ENCODE measurements at places on chromosomes 6 and 20.

DNA sequence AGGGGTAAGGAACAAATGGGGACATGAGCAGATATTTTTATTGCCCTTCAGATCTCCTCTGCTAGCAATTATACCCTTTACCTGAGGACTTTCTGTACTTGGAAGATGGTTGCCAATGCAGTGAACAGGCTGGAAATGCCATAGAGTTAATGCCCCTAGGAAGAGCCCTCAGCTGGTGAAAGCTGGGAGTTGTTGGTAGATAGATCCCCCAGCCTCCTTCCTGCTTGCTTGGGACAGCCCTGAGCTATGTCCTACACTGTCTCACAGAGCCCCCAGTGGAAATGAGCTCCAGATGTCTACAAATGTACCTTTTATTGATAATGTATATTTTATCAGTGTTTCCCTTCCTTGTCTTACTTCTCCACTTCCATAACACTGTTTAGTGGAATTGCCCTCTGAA, 87.6 kb upstream of the PAK5 start:
- DNase-seq = no peak

GRCh38 chr20:53897884-53898555, 172.4 kb downstream of the BCAS1 start:
- peak; percentile 41 for DNase-seq

DNA sequence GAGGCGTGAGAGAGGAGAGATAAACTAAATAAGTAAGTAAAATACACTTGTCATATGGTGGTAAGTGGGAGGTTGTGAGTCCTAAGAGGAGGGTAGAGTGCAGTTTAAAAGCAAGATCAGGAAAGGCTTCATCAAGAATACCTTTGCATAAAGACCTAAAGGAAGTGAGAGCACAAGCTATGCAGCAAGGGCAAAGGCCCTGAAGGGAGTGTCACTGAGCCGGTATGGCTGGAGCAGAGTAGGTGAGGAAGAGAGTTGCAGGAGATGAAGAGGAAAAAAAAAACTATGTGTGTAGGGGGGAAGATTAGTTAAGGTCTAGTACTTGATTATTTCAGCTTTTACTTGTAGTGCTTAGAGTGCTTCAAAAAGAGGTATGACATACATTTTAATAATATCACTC, 11.0 kb downstream of the DNAAF9 start:
- DNase-seq = no peak

DNA sequence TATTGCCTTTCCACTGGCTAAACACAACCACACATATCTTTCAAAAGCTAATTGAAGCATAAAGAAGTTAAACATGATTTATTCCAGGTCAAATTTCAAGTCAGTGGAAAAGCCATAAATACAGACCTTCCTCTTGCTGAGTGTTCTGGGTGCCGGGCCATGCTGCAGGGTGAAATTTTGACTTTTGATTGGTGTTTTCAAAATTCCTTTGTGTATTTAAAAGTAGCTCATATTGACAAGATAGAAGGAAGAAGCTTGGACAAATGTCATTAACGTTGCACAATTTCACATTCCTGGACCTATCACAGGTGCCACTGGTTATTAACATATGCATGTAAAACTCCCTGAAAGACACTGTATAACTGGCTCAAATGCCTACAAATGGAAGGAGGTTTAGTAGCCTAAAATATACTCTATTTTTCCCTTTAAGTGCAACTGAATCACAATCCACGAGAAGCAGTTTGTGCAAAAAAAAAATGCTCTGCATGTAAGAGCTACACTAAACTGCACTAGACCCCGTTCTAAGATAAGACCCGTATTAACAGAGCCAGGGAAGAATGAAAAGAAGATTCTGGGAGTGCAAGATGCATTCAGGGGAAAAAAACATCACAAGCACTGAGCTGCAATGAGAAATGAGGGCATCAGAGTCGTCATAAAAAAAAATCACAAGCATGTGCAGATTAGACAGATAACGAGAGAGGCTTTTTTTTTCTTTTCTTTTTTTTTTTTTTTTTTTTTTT, 30.4 kb downstream of the ATXN1 start:
- DNase-seq = no peak

- no peak for DNase-seq
Observed at GRCh38 chr6:224350-224749, 67.9 kb upstream of the DUSP22 start.

DNA sequence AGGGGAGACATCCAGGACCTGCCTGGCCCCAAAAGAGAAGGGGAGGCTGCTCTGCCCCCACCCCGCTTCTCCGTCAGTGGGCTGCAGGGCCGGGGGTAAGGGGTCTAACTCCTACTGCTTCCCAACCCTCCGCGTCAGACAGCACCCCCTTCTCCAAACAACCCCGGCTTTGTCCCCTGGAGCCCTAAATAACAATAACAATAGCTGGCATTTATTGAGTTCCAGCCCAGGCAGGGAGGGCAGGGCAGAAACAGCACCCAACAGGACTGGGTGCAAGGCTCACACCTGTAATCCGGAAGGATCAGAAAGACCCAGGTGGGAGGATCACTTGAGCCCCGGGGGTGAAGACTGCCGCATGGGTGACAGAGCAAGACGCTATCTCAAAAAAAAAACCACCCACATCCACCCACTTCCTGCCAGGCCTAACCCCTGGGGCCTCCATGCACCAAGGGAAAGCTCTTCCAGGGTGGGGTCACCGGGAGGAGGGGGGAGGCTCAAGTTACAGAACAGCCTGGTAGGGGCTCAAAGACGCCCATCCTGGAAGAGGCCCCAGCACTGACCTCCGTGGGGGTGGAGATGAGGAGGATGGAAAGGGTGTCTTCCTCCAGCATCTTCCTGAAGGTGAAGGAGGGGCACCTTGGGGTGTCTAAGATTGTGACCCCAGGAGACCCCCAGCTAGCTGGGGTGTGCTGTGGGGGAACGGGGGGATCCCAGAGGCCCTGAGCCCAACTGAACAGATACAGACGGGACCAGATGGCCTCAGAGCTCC, 1.3 kb upstream of the FNDC11 start:
- DNase-seq = no peak

GRCh38 chr6:144639654-144640053, 354.5 kb downstream of the UTRN start:
- DNase-seq = no peak

DNA sequence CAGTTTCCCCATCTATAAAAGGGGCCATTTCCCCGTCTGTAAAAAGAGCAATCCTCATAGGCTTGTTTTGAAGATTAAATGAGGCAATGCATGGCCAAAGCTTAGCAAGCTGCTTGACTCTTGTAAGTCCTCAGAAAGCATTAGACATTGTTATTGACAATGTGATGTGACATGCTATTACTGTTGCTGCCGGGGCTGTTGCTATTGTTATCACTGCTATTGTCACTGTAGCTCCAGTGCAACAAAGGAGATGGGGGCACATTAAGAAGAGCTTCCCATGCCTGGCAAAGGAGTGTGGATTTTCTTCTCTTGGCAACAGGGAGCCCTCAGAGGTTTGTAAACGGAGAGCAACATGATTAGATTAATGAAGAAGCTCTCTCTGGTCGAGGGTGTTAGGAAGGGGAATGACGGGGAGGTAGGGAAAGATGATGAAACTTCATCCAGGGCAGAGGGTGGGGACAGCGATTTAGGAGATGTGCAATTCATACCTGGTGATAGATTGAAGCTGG, 33.1 kb upstream of the FAM83D start:
- no peak for DNase-seq

GRCh38 chr20:4677846-4678245, 43.9 kb upstream of the PRND start:
- no peak for DNase-seq

DNA sequence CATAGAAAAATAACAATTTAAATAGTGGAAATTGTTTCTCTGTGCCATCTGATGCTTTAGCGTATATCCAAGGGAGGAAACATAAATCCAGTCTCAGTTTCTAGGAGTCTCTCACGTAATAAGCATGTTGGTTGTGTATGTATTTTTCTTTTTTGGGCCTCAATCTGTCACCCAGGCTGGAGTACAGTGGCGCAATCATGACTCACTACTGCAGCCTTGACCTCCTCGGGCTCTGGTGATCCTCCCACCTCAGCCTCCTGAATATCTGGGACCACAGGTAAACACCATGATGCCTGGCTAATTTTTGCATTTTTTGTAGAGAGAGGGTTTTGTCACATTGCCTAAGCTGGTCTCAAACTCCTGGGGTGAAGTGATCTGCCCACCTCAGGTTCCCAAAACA, 78.6 kb upstream of the PLN start:
- DNase-seq = no peak

DNA sequence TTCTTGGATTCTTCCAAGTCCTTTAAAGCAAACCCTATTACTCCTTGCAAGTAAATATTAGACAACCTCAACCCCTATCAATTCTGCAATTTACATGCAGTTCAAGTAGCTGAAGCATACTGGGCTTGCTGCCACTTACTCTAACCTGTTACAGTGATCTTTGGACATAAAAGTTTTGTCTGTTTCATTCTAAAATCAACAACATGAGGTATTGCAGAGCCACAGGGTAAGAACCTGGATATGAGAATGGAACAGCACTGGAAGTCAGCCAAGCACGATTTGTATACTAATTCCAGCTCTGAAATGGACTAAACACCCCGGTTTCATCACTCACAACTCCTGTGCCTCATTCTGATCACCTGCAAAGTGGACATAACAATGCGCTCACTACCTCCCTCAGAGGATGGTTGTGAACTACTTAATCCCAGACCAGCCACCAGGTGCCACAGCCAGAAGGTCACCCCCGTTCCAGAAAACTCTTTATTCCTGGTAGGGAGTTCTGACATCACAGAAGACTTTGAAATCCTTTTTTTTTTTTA, 270.0 kb downstream of the ADGB start:
- DNase-seq = no peak

Data from cerebellar cortex (tissue), 1 donor.